ENCODE measurements at places on chromosomes 1 and 21.

- no peak for DNase-seq
Measured at GRCh38 chr1:201676641-201677040, 137.7 kb downstream of the NAV1 start.

DNA sequence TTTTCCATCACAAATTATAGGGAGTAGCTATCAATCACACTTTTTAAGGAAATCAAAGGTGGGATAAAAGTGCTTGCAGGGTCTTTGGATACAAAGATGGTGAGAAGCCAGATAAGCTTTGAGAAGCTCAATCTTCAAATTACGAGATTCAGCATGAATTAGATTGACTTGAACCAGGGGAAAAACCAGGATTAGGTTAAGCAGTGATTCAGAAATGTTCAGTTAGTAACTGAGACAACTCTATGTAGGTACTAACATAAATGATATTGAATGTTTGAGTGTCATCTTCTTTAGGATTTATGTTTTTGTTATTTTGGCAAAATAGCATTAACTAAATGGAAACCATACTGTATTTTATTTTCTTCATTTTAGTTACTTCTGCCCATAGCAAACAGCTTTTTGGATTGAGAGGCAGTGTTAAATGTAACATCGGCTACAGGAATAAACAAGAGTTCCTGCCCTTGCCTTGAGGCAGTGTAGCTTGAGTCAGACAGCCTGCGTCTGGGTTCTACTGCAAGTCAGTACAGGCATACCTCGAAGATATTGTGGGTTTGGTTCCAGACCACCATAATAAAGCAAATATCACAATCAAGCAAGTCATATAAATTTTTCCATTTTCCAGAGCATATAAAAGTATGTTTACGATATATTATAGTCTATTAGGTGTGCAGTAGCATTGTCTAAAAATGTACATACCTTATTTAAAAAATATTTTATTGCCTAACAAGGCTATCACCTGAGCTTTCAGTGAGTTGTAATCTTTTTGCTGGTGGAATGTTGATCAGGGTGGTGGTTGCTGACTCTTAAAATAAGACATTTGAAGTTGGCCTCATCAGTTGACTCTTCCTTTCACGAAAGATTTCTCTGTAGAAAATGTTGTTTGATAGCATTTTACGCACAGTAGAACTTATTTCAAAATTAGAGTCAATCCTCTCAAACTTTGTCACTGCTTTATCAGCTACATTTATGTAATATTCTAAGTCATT is 36.9 kb upstream of the BACH1 start:
- DNase-seq: no peak

DNA sequence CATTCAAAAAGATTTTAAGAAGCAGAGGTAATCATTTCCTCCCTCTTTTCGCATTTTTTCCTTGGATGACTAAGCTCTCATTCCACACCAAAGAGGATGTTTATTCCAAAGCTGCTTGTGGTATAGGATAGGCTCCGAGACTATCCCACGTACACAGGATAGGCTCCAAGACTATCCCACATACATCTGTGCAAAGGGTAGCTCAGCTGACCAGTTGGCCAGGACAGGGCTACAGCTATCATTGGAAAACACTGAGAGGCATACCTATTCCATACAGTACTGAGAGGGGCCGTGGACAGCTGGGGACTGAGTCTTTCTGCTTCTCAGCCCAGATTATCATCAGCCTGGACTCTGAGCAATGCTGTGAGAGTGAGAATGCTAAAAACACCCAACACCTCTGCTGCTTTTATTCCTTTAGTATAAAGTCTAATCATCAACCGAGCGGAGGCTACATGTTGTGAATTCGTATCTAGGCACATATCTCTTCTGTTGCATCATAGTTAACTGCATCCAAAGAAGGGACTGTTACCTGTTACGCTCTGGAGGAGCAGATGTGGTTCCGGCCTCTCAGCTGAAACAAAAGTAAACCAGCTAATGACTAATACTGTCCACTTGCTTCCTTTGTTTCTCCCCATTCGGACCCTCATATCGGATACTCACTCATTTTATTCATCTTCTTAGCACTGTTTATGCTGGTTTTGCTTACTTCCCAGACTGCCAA is 141.0 kb downstream of the TNFSF18 start:
- no peak for DNase-seq

GRCh38 chr1:81484284-81484683 is 316.4 kb upstream of the ADGRL2 start:
- no peak for DNase-seq

DNA sequence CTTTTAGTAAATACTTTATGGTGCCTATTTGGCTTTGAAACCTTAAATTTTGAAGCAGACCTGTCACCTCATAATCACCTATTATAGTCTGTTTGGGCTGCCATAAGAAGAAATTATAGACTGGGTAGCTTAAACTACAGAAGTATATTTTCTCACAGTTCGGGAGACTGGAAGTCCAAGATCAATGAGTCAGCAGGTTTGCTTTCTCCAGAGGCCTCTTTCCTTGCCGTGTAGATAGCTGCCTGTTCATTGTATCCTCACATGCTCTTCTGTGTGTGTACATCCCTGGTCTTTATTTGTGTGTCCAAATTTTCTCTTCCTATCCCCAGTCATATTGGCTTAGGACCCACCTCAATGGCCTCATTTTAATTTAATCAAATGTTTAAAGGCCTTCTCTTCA is 518.2 kb downstream of the ADGRL2 start:
- DNase-seq: no peak

- no peak for DNase-seq
Measured at GRCh38 chr1:154219541-154219940, 1.2 kb upstream of the UBAP2L start.

GRCh38 chr1:16207318-16208269 is 4.9 kb downstream of the ARHGEF19 start:
- DNase-seq: no peak
